CD8-positive, alpha-beta memory T cell (primary cell): ENCODE measurements at places on chromosomes 1 and 21. TPM values are rescaled to one million over a fixed set of nuclear protein-coding genes. Genes with fewer than 3 reads are reported as not detected.
A peak's percentile ranks its signal among the peaks of the same experiment; 100 is the strongest.

DNA sequence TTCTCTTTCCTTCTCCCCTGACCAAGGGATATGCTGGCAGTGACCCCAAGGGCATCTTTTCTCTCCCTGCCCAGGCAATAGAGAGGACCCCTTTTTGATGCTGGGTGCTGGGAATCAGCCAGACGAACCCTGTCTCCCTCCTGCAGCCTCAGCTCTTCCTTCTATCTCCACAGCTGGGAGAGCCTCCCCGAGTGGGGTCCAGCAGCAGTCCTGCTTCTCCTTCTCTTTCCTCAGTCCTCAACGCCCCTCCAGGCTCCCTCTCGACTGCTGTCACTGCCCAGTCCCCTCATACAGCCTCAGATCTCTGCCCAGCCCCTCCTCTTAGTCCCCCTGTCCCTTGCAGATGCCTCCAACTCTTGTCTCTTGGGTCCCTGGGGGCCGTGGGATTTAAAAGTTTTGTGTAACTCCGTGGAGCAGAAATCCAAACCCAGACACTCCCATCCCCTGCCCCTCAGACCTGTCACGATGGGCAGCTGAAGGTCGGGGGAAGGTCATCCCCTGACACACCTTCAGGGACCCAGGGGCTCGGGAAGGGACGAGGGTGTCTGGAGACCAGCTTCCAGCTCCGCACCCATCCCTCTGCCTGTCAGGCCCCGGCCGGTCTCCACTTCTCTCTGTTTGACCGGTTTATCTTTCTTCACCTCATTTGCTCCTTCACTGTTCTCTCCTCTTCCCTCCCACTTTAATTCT is 5.8 kb upstream of the ETV3L start:
- no peak overlapping the region for H3K27ac ChIP-seq
- no peak overlapping the region for H3K4me3 ChIP-seq
- no peaks in the 10 kb centered on the region for H3K27me3 ChIP-seq
- DNase-seq = no peak
- H3K4me1 ChIP-seq = no peaks in the 10 kb centered on the region
- no peaks in the 10 kb centered on the region for H3K36me3 ChIP-seq

- no peaks in the 10 kb centered on the region for H3K27me3 ChIP-seq
- H3K4me1 ChIP-seq = peaks cover 48% of the 10 kb centered on the region
- peak overlapping the region; percentile 41 for H3K4me3 ChIP-seq
- H3K36me3 ChIP-seq = no peaks in the 10 kb centered on the region
- no peak for DNase-seq
Measured at GRCh38 chr1:6360117-6360496, 33.5 kb downstream of the ACOT7 start.

Gene HPDL
- total RNA-seq = 42.4 TPM

Gene ASCL5
- total RNA-seq = not detected
